ENCODE measurements at places on chromosomes 3 and 15.

GRCh38 chr3:72797773-72798543, 50.3 kb downstream of the SHQ1 start:
- DNase-seq, result no peak

- DNase-seq, result no peak
Observed at GRCh38 chr3:125236331-125236903, 23.9 kb upstream of the SLC12A8 start.

GRCh38 chr15:93067649-93068085, 21.3 kb downstream of the RGMA start:
- DNase-seq, result no peak

DNA sequence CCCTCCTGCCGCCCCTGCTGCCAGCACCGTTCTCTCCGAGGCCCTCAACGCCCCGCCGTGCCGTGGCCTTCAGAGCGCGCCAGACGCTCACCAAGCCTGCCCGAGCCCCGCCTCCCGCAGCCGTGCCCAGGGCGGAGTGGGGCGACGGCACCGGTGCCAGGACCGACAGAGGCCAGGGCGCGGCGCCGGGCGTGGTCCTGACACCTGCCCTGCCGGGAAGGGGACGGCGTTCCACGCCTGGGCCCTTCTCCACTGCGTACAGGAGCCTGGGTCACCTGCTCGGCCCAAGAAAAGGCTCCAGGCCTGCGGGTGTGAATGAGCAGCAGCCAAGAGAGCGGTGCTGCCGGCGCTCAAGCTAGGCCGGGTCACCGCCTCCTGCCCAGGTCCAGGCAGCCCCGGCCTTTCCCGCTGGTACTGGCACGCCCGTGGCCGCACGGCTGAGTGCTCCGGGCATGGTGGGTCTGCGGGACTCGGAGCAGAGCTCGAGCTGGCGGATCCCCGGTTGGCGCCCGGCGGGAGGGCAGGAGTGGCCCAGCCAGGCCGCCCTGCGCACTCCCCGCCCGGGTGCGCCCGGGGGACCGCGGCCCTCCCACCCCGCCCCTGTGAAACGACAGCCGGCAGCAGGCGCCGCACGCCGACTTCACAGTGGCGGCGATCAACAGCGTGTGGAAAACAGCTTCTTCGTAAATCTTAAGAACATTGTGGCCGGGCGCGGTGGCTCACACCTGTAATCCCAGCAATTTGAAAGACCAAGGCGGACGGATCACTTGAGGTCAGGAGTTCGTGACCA, 4.2 kb downstream of the OCA2 start:
- DNase-seq, result no peak

DNA sequence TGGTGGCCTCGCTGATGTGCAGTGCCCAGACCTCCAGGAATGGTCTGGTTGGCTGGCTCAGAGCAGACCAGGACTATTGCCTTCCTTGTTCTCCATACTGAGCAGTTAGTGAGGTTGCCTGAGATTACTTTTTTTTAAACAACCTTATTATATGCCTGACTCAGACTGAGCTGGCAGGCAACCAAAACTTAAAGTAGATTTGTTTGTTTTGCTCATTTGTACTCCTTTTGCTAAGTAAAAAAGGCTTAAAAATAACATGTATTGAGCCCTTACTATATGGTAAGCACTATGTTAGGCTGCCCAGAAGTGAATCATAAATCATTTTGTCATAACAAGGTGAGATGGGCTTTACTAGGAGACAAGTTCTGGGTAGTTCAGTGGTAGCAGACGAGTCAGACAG, 92.4 kb downstream of the GHSR start:
- DNase-seq, result peak; percentile 28

DNA sequence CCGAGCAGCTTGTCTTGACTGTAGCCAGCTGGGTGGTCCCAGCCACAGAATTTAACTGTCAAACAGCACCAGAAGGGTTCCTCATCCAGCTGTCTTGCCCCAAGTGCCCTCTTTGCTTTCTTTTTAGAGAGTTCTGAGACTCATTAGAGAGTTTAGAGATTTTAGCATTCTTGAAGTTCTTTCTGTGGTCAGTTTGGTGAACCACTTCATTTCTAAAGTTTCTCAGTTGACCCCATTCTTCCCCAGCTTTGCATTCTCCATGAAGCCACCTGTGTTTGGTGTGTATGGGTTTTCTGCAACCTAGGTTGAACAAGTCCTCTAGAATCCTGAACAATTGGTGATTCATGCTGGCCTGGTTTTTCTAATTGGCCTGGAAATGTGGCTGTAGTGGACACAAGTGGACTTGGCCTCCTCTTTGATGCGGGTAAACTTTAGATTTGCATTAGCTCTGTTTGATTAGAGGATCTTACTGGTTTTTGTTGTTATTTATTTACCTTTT, 33.7 kb downstream of the FLNB start:
- no peak for DNase-seq

- DNase-seq, result no peak
Observed at GRCh38 chr3:161265916-161266571, 44.9 kb downstream of the NMD3 start.

DNA sequence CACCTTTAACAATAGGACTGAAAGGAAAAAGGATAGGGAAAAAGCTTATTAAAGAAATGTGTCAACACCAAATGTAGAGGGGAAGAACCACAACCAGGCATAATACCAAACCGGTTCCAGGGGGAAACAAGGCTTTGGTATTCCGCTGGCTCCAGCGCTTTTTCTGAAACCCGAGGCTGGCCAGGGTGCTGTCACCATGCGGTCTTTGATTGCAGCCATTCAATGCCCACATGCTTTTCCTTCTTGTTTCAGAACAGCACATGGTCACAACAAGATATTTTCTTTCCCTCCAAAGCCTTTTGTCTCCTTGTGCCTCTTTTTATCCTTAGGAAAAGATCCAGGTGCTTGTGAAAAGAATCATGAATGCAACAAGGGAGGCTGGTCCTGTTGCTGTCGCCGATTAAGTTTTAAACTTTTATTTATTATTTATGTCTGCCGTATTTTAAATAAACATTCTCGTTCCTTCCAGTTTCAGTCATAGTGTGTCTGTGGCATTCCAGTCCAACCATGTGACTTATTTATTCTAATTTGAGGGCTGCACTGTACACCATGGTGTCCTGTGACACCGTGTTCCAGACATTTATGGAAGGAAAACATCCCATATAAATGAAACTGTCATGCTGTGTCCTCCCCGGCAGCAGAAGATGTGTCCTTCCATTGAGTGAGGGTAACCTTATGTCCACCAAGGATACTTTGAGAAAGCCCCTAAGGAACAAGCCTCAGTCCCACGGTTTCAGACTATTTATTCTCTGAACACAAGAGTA, 41.1 kb downstream of the CCK start:
- no peak for DNase-seq

GRCh38 chr3:152760591-152760990, 74.3 kb upstream of the P2RY1 start:
- DNase-seq, result no peak

GRCh38 chr15:51363383-51363782, 21.9 kb downstream of the GLDN start:
- DNase-seq, result no peak

- no peak for DNase-seq
Observed at GRCh38 chr3:15420871-15421270, 6.5 kb downstream of the METTL6 start.

- DNase-seq, result no peak
Observed at GRCh38 chr3:128468285-128468790, 1.6 kb upstream of the DNAJB8 start.

DNA sequence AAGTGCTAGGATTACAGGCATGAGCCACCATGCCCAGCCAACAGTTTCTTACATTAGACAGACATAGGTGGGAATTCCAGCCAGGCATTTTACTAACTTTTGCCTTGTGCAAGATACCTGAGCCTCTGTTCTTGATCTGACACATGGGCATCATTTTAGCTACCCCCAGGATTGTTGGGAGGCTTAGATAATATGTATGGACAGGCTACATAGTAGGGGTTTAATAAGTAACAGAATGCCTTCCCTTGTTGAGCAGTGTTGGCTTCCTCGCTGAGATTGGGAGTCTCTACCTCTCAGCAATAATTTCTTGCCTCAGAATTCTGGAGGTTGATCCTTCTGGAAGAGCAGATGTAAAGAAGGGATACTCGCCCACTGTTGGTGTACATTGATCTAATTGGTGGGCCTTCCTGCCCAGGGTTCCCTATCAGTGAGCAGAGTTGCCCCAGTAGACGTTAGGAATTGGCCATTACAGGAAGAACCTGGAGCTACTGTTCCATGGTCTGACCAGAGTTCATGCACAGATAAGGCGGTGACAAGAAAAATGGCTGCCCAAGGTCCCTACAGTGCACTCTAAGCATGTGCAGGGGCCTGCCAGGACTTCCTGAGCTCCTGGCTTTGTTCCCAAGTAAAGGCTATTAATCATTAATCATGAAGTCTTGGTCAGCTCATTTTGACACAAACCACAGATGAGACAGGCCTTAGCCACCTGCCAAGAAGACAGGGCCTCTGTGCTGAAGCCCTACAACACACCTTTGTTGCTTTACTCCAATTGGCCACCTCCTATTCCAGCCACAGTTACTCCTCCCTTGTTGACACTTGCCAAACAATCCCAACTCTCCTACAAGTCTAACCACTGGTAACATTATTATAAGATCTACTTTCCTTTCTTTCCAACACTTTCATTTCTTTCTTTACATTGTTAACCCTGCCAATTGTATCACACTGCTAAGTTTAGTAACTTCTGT, 5.0 kb upstream of the IL17RE start:
- peak; percentile 90 for DNase-seq

DNA sequence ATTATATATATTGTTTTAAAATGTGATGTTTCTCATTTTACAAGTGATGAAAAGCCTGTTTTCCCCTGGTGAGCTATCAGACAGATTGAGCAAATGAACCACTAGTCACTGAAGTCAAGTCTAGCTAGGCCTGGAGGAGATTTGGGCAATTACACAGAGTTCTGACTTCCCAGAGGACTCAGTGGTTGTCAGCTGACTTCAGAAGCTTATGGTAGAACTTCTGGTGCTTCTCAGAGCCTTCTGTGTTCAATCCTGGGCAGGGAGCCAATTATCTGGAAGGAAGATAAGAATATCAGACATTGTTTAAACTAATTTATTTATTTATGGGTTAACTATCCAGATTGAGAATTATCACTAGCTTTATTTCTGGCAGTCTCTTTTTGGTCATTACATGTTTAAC, 37.7 kb upstream of the NAALADL2 start:
- no peak for DNase-seq

- no peak for DNase-seq
Observed at GRCh38 chr3:61637088-61638051, 76.0 kb downstream of the PTPRG start.

DNA sequence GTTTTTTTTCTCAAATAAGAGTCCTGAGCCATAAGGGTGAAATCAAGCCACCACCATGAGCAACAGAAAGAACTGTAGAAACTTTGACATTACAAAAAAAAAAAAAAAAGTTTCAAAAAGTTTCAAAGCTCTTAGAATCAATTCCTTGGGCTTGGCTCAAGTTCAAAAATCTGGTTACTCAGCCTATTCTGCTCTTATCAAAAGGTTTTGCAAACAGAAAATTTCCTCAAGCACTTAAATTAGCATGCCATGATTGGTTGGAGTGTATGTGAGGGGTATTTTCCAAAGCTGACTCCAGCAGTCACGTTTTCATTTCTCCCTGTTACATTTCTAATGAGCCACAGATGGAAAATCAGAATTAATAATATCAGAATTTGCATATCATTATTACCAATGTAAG, 12.1 kb upstream of the PEX5L start:
- no peak for DNase-seq

GRCh38 chr3:177574222-177574856, 377.1 kb upstream of the TBL1XR1 start:
- DNase-seq, result peak; percentile 87

GRCh38 chr15:78880242-78880533, 7.5 kb downstream of the MORF4L1 start:
- no peak for DNase-seq

GRCh38 chr3:184295771-184296170, 3.3 kb upstream of the PSMD2 start:
- DNase-seq, result no peak

GRCh38 chr15:78850941-78851755, 21.5 kb upstream of the MORF4L1 start:
- DNase-seq, result no peak

DNA sequence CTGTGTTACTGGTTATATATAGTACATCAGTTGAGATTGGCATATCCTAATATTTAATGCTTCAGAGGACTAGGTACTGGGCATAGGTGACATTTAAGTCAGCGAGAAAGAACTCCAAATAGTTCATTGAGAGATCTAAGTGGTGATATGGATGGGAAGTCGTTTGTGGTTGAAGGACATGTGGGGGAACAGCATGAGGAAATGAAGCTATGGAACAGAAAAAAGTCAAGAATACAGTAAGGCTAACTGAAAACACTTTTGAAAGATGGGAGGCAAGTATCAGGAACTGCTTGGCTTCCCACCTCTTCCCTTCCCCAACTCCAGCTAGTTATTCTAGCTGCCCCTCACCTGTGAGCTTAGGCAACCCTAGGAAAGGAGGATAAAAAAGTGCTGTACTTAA, 3.7 kb upstream of the MYO5A start:
- DNase-seq, result no peak

GRCh38 chr3:141460097-141460704, 26.6 kb upstream of the RASA2 start:
- peak; percentile 86 for DNase-seq

GRCh38 chr3:128490915-128491690, 1.9 kb downstream of the GATA2 start:
- no peak for DNase-seq

GRCh38 chr3:26280517-26280916, 342.1 kb upstream of the LRRC3B start:
- DNase-seq, result no peak

GRCh38 chr3:9715764-9716437, 12.3 kb downstream of the CPNE9 start:
- peak; percentile 86 for DNase-seq

DNA sequence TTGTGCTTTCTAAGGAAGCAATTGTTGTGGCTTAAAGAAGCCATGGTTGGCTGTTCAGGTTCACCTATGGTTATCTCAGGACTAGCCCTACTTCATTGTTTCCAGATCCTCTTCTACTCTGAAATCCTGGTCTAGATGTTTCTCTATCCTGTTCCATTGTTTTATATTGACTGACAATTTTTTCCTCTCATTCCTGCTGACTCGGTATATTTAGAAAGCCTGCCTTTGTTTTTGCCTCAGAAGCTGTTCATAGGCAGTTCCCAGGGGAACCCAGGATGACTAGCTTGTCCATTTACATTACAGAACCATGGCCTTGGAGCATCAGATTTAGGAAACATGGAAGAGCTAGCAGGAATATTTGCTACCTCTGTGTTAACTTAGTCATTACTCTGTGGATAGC, 64.0 kb downstream of the SLC9C1 start:
- DNase-seq, result no peak

- no peak for DNase-seq
Observed at GRCh38 chr3:127787571-127788365, 34.5 kb downstream of the MGLL start.

Data from A549 (cell line).